ENCODE measurements at places on chromosomes 5 and 9.
A peak's percentile ranks its signal among the peaks of the same experiment; 100 is the strongest.

DNA sequence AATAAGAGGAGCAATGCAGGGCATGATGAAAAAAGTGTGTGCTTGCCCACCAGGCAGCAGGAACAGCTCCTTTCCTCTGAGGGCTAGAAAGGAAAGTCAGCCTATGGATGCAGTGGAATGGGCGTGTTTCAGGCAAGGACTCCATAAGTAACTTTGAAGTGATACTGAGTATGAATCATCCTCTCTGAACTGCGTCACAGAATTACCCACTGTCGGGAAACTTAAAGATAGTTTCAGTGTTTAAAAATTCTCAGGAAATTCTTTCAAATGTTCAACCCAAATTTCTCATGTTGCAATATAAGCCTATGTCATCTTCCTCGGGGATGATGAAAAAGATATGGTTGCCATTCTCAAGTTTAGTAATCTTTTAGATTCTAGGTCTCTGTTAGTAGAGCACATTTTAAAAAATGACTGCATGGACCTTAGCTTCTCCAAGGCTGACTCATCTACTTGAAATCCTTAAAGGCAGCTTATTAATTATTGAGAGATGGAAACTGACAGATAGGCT lies 27.7 kb downstream of the PTCD2 start:
- no peak for DNase-seq

DNA sequence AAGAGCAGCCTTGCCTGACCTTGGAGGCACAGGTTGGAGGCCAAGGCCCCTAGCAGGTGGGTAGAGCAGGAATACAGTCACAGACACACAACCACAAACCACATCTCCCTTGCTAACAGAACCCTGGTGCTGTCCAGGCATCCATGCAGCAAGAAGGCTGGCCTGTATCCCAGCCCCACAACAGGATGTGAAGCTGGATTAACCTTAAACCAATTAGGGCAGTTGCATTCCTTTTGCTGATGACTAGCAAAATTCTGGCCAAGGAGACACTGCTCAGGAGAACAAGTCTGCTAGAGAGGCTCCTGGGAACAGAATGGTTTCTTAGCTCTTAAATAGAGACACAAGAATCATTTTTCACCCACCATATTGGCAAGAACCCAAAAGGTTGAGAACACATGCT lies 97.8 kb downstream of the C5orf15 start:
- no peak for DNase-seq

DNA sequence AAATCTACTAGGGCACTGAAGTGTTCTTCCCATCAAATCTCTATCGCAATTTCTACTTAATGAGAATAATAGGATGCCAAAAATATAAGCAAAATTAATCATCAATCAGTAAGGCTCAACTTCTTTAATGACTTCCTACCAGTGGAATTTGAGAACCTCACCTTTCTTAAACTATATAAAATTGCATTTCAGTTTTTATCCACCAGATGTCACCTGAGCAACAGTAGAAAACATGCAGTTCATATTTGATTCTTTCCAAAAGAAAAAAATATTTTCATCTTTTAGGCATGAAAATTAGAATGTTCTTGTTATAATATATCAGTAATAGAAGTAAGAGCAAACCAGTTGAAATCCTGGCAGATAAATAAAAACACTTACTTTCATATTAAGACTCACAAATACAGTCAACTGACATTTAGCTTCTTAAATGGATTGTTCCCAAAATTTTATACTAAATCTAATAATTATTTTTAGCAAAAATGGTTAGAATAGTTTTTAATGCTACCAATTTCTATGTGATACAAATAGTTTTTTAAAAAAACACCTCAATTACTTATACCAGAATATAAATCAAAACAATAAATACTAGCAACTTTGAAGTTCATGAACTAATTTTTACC lies 13.4 kb upstream of the CCDC112 start:
- peak; percentile 28 for DNase-seq

DNA sequence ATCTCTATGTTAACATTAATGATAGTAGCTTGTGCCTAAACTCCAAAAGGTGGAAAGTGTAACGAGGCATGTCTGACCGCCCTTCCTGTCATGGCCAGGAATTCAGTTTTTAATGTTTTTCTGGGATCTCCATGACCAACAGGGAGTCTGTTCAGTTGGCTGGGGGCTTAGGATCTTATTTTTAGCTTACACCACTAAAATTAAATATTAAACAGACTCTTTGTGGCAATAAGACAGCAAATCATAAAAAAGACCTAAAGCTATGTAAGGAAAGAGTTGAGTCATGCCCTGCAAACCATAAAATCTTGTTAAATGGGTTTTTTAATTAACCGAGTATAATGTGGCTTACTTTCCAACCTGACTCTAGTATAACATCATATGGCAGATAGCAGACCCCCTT lies 247.8 kb downstream of the DIRAS2 start:
- no peak for DNase-seq

DNA sequence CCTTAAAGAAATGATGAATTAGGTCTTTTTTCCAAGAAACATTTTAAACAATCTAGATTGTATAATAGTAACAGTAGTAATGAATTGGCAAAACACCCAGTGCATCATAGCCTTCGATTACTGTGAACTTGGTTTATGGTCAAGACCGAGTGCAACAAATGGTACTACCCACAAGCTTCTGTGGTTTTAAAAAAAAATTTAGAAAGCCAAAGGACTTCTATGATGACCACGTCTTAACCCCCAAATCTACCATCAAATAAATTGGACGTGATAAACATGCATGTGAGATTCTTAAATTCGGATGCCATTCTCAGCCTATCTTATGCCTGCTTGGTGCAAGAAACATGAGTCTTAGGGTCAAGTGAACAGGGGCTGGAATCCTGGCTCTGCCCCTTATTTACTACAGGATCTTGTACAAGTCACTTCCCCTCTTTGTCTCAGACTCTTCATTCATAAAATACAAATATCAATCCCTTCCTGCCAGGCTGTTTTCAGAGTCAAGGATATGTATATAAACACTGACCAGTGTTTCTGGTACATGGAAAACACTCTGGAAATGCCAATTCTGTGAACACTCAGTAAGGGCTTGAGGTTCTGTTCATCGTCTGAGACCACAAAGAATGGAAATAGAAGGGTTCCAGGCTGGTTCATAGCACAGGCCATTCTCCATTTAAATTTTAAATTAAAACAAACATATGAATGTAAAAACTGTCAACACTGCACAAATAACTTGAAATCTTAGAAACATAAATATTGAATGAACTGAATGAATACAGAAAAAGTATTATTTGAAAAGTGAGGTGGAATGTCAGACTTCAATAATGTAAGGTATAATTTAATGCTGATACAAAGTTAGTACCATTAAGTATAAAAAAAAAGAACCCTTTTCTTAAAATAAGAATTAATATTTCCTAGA lies 107.8 kb downstream of the NR6A1 start:
- no peak for DNase-seq

- peak; percentile 27 for DNase-seq
Measured at GRCh38 chr5:113487781-113488644, at the start of gene MCC. TSS of gene MCC (minus strand) at chr5:113488453.

DNA sequence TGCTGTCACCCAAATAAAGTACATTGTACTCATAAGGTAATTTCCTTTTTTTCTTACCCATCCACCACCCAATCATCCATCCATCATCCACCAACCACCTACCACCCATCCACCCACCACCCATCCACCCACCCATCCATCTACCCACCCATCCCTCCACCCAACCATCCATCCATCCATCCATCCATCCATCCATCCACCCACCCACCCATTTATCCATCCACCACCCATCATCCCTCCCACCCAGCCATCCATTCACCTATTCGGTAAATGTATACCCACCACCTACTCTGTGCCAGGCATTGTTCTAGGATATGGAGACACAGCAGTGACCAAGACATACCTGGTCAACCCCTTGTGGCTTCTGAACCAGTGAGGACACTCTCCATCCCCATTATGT lies 25.1 kb downstream of the MGAT1 start:
- DNase-seq = no peak
